ENCODE measurements at places on chromosomes 4 and X.

DNA sequence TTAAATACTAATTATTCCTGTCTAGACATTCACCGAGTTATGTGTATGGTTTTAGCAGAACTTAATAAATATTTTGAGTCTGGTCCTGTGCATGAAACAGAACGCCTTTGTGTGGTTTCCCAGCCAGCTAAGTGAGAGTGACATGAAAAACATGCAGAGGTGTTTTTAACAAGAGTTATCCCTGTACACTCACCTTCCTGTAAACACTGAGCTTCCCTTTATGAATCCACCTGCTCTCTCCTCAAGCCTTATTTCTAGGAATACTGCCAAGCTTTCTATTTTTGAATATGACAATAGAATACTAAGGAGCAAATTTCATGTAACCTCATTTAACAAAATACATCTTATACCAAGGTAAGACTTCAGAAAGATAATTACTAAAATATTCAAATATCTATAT, 270.3 kb upstream of the CTSO start:
- no peak for ATAC-seq

DNA sequence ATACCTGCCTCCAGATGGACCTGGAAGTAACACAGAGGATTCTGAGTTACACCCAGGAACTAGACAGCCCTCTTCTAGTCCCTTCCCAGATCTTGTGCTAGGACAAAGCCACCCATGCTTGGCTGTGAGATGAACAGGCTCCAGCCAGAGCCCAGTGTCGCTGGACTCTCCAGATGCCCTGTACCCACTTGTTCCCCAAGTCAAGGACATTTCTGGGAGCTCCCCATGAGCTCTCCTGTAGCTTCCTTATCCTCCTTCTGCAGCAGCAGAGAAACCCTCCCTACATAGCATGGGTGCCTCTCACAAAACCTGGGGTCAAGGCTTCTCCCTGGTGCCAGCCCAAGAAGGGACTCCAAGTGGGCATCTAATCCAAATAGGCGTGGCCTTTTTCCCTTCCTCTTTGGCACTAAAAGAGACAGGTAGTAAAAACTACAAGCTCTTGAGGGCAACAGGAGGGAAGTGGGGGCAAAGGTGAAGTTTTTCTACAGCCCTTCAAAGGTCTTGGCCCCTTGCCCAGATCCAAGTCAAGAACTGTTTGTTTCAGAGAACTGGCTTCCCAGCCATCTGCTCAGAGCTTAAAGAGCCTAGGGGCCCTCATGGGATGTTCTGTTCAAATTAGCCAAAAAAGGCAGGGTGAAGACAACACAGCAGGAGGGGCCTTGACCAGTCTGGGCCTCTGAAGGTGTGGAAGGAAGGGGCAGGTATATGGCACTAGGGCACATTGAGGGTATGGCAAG, 8.5 kb upstream of the ERCC6L start:
- ATAC-seq, result no peak

- ATAC-seq, result no peak
Observed at GRCh38 chr4:1049591-1049905, 38.1 kb downstream of the FGFRL1 start.

DNA sequence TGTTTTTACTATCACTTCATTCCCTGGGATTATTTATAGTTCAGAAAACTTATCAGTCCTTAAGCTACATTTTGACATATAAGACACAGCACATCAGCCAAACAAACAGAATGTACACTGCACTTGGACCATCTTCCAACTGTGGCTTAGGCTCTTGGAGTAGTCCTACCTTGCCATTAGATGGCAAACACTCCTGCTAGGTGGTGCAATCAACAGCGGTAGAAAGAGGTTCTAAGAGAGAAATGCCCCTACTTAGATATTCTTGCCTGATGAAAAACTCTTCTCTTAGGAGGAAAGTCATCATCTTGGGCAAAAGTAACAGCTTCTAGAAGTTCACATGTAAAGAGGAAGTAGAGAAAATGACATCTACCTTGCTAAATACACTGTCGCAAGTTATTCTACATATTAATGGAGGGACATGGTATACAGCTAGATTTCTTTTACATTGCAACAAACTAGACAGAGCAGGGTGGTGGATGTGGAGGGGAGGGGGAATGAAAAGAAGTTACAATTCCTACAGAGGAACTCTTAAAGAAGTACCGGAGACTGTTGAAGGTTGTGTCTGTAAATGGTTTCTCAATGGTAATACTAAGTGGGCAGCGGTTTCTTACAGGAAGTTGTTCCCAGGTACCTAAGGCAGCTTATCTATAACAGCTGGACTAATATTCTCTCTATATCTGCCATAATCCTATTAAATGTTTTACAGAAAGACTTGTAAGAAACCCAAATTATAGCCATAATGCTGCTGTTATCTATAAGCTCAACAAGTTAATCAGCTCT, 8.1 kb upstream of the STPG2 start:
- no peak for ATAC-seq

- ATAC-seq, result no peak
Observed at GRCh38 chr4:139798456-139798855, 132.8 kb downstream of the MGST2 start.
